ENCODE measurements at places on chromosomes 12 and 14.

GRCh38 chr14:87052646-87053225 lies 940.2 kb downstream of the GALC start:
- no peak for DNase-seq

DNA sequence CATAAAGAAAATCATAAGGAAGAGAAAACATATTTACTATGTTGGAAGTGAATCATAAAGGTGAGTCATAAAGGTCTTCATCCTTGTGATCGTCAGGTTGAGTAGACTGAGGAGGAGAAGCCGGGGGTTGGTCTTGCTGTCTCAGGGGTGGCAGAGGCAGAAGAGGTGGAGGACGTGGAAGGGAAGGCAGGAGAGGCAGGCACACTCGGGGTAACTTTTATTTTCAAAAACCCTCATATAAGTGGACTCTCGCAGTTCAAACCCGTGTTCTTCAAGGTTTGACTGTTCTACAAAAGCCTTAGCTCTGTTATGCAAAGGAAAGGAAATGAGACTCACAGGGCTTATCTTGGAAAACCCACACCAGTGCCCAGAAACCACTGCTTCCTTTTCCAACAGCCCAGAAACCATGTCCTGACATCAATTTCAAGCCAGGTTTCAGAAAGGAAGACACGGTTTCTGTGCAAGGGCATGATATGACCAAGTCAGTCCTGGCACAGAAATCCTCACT lies 14.0 kb downstream of the SMCO2 start:
- no peak for DNase-seq

DNA sequence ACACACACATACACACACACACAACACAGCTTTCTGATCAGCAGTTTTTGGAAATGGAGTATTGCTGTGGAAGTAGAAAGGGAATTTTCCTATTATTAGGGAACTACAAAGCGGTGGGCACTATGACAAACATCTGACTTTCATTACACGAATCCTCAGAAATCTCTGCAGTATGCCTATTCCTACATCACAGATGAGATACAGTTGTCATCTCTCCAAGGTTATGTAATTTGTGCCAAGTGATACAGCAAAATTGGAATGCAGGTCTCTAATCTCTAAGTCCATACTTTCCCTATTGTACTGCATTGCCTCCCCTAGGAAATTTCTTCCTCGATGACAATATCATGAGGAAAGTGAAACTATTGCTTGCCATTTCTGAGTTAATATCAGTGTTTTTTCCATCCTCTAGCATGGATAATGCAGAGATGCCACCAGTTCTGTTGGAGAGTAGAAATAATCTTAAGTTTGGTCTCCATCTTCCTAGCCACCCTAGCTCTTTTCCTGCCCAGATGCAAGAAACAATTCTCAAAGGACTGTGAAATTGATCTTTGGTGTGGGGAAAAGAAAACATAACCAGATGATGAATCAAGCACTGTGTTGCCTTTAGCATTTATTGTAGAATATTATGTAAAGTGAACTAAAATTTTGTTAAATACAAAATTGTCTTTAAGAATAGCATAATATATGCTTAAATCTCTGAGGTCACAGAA lies 94.7 kb downstream of the ERGIC2 start:
- DNase-seq: peak; percentile 56

DNA sequence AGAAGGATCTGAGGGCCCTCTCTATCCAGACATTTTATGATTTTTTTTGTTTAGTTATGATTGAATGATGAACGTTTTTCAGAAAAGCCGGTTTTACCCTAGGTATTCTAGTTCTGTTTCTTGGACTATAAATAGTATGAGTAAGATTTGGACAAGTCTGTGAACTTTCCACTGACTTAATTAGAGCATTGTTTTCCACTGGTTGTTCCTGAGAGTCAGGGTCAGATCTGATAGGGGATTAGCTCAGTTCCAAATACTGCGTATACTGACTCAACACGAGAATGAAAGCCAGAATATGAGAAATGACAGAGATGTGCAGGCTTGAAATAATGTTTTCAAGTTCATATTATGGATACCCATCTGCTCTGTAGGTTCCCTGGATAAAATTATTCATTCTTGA lies 361.6 kb downstream of the AEBP2 start:
- DNase-seq: no peak

GRCh38 chr12:44774815-44775411 lies 101.2 kb downstream of the NELL2 start:
- no peak for DNase-seq

GRCh38 chr14:71240866-71241520 lies 333.7 kb downstream of the PCNX1 start:
- DNase-seq: no peak

- DNase-seq: peak; percentile 45
Measured at GRCh38 chr14:54366736-54367735, 29.8 kb upstream of the CDKN3 start.

DNA sequence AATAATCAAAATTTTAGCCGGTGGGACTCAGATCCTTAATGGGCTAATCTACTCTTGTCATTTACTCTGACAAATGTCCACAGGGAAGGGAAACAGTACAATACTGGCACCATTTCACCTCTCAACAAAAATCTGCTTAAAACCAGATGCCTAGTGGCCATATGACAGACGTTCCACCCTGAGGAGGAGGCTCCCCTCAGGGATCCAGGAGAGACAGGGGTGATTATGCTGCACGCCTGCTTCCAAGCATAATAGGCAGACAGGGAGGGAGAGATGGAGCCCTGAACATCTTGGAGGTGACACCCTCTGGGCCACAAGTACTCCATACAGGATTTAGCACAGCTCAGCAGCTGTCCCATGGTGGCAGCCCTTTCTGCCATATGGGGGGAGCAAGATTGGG lies 24.8 kb upstream of the AKAP6 start:
- DNase-seq: no peak

GRCh38 chr14:68610251-68610793 lies 182.5 kb downstream of the ZFP36L1 start:
- no peak for DNase-seq

DNA sequence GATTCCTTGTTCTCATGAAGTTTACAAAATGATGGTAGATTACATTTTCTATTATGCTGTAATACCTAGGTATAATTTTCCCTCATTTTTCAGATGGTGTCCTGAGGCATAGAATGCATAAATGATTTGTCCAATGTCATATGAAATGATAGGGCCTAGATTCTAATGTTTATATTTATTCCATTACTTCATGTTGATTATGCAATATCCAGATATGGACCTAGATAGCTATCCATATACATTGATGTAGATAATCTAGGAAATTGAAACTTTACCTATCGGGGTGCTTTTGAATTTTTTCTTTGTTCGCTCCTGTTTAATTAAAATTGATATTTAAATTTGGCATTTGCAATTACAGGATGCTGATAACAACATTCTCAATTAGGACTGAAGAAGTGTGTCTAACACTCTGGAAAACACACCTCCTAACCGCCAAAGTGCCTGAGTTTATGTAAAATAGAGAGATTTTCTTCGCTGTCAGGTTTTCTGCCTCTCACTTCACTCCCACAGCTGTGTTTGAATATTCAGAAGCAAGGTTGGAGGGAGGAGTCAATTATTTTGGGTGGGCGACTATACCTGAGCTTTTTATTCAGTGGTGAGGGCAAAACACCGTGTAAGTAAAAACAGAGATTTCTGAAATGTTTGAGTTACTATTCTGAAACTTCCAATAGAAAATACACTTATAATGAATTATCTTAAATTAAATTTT lies 164.4 kb upstream of the ATP2B1 start:
- DNase-seq: no peak

GRCh38 chr14:55599250-55599879 lies 19.4 kb downstream of the KTN1 start:
- no peak for DNase-seq

DNA sequence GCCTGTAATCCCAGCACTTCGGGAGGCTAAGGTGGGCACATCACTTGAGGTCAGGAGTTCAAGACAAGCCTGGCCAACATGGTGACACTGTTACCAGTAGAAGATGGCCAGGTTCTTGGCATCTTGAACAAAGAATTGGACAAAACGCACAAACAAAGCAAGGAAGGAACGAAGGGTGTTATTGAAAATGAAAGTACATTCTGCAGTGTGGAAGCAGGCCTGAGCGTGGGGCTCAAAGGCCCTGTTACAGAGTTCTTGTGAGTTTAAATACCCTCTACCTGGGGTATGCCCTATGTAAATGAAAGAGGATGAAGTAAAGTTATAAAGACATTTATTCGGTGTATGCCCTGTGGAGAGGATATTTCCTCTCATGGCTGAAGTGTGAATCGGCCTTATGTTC lies 20.8 kb upstream of the CDK17 start:
- no peak for DNase-seq

DNA sequence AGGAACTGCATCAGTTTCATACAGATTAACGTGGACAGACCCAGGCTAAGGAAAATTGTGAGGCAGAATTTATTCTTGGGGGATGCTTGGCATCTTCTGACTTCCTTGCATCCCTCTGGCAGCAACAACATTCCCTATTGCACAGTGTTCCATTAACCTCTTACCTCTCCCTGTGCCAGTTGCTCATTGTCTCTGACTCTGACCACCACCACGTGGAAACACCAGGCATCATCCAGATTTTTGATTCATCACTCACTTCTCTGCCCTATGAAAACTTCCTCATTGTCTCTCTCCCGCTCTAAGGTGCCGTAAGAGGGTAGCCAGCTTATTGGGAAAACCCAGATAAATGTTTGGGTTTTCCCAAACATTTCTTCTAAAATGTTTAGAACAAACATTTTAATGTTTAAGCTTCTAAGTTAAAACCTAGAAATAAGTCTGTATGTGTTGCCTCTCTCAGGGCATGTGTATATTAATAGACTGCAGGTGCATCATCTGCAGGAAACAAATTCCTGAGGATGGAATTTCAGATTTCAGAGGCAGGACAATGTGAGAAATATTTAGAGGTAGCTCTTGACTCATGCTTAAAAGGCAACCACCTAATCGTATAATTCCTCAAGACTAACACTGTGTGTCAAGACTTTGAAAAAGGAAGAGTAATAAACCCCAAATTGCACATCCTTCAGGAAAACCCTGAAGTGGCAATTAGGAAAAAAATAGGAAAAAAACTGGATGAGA lies 64.5 kb upstream of the SLC35F4 start:
- DNase-seq: no peak

DNA sequence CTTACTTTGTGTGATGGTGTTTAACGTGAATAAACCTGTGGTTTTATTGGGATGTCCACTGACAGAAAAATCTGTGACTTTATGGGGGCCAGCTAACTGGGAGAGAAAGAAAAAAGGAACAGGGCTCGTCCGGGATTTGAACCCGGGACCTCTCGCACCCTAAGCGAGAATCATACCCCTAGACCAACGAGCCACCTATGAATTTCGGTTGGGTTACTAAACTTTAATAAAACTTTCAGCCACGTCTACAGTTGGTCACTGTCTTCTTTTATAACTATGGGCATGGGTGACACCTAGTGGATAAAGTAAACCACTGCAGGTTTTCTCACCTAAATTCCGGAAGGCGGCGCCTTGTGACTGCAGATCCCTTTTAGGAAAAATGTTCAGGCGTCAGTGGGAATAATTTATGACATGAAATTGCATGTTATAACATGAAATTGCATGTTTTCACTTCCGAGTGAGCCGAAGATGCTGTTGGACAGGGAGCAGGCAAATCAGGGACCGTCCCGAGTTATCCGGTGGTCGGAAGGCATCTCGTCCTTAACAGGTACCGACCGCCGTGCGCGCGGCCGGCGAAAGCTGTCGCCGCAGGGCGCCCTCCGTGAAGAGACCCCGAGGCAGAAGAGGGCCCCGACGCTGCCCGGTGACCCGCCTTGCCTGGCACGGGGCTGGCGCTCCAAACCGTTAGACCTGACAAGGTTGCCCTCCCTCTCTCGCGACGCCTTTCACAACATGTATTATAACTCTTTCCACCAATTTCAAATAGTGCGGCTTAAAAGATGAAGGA lies 18.2 kb upstream of the RNASE12 start:
- peak; percentile 77 for DNase-seq

GRCh38 chr14:74919421-74920165 lies 3.5 kb downstream of the RPS6KL1 start:
- DNase-seq: no peak

DNA sequence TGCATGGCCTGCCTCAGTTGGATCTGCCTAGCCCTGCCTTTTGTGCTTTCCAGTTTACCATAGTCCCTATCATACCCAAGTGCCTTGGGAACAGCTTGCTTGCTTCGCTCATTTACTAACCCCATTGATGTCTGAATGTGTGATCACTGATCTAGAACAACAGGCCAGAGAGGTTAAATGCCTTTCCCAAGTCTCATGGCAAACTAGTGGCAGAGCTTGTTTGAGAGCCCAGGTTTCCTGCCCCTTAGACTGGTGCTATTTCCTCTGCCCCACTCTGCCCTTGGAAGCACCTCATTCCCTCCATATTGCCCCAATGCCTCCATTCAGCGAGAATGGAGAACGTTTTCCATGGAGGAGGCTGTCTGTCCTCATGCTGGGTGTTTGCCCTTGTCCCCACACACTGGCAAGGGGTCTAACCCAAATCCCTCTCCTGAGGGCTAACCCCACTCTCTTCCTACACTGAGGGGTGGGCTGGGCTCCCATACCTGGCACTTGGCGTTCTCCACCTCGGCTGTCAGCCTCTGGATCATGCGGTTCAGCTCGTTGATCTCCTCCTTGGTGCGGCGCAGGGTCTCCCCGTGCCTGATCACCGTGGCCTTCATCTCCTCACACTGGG lies 19.8 kb downstream of the KRT7 start:
- DNase-seq: no peak

DNA sequence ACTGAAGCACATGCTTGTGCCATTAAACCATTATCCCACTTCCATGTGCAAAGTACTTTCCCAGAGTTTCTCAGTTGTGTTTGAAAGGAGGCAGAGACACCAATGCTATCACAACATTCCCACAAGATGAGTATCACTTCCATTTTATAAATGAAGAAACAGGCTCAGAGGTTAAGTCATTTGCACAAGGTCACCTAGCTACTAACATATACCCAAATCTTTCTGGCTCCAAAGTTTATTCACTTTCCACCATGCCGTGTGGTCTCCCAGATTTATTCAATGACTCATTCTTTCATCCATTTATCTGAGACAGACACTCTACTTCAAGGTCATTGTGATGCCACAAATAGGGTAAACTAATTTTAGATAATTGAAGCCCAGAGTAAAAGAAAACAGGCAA lies 9.4 kb downstream of the ART4 start:
- no peak for DNase-seq

- DNase-seq: no peak
Measured at GRCh38 chr12:101875162-101875561, 2.2 kb upstream of the DRAM1 start.

DNA sequence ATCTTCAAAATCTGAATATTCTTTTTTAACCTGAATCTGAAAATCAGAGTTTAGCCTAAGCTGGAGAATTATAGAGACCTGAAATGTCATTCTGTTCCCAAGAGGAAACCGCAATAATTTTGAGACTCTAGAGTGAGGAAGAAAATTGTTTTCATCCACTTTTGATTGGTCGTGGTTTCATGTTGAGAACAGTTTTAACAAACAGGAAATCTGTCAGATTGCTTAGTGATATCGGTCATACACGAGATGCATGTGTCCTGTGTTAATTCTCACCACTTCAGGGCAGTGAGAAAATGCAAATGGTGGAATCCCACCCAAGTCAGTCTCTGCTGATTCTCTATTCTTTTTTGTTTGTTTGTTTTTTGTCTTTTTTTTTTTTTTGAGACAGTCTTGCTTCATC lies 1498.5 kb upstream of the TMEM132C start:
- no peak for DNase-seq

- DNase-seq: no peak
Measured at GRCh38 chr12:101115326-101115725, 94.7 kb downstream of the SLC5A8 start.

All from fibroblast of skin of left quadriceps (primary cell).